RWPE2 (cell line): ENCODE measurements at places on chromosomes 1 and 21.
A peak's percentile ranks its signal among the peaks of the same experiment; 100 is the strongest.

GRCh38 chr1:52633291-52633754 lies 355 bp downstream of the SHISAL2A start:
- DNase-seq: no peak

DNA sequence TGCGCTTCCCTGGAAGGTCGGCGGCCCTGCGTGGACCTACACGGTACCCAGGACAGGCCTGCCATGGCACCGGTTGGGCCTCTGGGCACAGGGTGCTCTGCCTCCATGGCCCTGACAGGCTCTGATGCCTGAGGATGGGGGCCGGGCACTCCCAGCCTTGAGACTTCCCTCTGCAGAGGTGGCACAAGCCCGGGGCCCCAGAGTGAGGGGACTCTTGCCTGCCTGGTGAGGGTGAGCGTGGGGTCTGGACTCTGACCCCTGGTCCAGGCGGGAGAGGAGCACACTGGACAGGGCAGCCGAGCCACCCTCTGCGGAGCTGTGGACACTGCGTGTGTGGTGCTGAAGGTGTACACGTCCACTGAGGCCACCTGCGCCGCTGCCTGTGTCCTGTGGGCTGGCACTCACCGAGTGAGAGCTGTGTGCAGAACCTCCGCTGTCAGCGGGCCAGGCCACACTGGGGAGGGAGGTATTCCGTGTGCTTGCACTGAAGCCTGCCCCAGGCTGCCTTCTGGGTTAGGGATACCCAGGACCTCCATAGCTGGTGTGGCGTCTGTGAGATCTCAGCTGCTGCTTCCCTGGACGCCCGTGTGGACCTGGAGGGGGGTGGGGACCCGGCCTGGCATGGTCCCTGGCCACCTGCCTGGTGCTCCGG lies 10.4 kb downstream of the SKI start:
- DNase-seq: no peak

DNA sequence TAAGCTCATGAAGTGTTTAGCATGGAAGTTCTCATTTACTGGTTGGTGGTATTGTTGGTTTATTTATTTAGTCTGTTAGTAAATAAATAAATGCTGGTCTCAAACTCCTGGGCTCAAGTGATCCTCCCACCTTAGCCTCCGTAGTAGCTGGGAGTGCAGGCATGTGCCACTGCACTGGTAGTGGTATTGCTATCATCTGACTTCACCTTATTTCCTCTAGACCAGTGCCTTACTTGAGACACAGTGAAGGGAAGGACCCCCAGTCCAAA lies 1.4 kb upstream of the SLC2A1 start:
- no peak for DNase-seq

DNA sequence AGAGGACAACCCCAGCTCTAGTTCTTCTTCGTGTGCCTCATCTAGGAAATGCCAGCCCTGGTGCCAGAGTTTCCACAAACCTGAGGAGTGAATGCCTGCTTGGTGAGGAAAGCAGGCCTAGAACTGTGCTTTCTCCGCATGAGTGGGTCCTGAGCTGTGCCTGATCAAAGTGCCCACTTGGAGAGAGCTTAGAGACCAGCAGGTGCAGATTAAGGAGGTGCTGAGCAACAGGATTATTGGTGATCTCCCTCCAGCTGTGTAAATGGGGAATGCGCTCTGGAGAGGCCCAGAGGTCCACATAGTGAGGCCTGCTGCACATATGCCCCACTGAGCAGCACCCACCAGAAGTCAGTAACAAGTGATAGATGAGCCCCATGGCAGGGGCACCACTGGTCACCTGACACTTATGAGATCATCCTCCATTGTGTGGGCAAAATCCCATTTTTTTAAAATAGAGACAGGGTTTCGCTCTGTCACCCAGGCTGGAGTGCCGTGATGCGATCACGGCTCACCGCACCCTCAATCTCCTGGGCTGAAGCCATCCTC lies 127.2 kb upstream of the ZC3H12A start:
- no peak for DNase-seq

- DNase-seq: peak; percentile 57
Measured at GRCh38 chr1:2104621-2105427, 54.6 kb downstream of the PRKCZ start.

DNA sequence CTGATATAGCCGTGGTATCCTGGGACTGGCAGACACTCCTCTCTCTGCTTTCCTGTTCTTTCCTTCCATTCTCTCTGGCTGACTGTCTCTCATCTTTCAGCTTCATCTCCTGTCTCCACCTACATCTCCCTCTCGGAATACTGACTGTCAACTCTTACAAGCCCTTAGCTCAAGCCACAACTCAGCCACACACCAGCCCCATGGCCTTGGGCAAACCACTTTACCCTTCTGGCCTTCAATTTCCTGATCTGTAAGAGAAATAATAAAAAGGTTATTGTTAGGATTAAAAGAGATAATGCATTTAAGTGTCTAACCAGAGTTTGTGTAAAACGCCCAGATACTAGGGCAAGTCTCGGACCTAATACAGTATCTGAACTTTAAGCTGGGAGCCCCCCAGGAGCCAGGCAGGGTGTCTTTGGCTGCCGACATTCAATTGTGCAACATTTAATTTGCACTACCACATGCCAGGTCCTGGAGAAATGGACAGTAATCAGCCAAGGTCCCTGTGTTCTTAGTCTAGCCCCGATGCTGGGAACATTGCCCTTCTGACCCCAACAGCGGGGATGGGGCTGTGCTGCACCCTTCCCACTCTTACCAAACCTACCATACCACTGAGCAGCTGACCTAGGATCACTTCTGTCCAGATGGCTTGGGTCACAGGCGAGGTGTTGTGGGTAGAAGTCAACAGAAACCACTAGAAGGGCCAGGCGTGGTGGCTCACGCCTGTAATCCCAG lies 5.1 kb downstream of the ECHDC2 start:
- no peak for DNase-seq
